ENCODE measurements at places on chromosomes 11 and 22.
A peak's percentile ranks its signal among the peaks of the same experiment; 100 is the strongest.

GRCh38 chr22:32722441-32722840, 79.1 kb upstream of the TIMP3 start:
- no peak for DNase-seq

DNA sequence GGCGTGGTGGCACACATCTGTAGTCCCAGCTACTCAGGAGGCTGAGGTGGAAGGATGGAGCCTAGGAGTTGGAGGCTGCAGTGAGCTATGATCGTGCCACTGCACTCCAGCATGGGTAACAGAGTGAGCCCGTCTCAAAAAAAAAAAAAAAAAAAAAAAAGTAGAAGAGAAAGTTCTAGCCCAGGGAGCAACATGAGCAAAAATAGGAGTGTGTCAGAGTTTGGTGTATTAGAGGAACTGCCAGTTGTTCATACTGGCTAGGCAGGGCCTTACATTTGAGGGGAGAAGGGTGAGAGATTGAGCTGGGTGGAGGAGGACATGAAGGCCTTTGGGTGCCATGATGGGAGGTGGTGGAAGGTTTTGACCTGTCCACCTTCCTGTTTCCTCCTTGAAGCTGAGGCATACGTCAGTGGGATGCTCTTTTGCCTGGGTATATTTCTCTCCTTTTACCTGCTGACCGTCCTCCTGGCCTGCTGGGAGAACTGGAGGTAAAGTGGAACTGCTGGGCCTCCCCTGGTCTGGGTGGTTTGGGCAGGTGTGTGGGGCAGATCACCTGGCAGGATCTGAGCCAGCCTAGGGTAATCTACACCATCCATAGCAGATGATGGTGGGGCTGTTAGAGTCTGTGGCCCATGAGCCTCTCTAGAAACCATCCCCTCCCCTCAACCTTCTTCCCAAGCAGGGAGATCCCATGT, 7.3 kb downstream of the SIDT2 start:
- DNase-seq: no peak

GRCh38 chr11:119262668-119263351, 54.1 kb downstream of the MCAM start:
- no peak for DNase-seq

DNA sequence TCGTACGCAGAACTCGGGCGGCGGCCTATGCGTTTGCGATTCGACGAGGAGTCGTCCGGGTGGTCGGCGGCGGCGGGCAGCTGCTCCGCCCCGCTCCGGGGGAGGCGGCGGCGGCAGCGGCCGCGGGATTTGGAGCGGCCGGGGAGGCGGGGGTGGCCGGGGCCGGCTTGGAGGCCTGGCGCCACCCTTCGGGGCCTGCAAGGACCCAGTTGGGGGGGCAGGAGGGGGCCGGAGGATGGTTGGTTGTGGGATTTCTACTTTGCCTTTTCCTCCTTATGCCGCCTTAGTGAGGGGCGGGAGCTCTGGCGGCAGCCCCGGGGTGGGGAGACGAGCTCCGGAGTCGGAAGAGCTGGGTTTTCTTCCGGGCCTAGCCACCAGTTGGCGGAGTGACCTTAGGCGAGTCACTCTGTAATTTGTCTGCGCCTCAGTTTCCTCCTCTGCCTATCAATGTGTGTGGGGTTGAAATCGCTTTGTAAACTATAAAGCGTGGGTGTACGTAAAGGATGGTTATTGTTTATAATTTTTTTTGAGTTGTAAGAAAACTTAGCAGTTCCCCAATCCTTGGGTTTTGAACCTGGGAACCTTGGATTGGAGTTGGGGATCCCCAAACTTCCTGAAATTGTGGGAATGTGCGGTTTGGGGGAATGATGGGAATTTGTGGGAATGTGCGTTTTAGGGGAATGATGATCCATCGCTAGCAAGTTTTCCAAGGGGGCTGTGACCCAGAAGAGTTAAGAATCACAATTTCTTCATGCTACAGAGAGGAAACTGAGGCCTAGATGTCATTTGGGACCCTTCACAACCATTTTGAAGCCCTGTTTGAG, 679 bp downstream of the TUG1 start:
- peak; percentile 6 for DNase-seq

- peak; percentile 65 for DNase-seq
Measured at GRCh38 chr11:32231909-32232493, 141.1 kb downstream of the RCN1 start.

GRCh38 chr11:73528483-73529203, 69.3 kb downstream of the FAM168A start:
- no peak for DNase-seq

DNA sequence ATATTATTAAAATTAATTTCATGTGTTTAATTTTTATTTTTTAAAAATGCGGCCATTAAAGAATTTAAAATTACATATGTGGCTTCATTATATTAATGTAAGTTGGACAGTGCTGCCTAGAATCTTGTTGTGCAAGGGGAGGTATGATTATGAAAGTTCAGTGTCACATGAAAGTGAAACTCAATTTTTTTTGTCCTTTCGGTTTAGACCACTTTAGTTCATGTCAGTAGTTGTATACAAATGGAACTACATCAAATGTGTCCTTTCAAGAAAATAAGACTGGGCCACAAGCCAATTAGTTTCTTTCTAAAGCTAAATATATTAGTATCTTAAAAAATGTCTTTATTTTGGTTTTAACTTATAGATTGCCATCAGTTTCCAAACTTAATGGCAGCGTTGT, 35.7 kb downstream of the TBCEL start:
- DNase-seq: no peak

GRCh38 chr11:91871791-91872190, 352.8 kb upstream of the FAT3 start:
- DNase-seq: no peak

DNA sequence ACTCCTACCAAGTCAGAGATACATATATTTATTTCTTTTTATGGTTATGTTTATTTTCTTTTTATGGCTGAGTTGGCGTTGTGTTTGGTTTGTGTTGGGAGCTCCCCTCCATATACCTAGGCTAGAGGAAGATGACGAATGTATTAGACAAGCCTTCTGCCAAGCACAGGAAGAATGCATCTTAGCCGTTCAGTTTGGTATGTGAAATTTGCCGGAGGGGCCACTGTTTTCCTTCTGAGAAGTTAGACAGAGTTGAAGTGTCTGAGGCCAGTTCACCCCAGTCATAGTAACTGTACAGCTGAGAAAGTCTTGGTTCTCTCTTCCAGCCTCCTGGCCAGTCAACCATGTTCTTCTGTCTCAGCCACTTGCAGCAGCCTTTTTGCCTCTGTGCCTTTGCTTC, 29.8 kb downstream of the TEAD1 start:
- no peak for DNase-seq

GRCh38 chr22:49328118-49328475, 499.6 kb downstream of the BRD1 start:
- no peak for DNase-seq

DNA sequence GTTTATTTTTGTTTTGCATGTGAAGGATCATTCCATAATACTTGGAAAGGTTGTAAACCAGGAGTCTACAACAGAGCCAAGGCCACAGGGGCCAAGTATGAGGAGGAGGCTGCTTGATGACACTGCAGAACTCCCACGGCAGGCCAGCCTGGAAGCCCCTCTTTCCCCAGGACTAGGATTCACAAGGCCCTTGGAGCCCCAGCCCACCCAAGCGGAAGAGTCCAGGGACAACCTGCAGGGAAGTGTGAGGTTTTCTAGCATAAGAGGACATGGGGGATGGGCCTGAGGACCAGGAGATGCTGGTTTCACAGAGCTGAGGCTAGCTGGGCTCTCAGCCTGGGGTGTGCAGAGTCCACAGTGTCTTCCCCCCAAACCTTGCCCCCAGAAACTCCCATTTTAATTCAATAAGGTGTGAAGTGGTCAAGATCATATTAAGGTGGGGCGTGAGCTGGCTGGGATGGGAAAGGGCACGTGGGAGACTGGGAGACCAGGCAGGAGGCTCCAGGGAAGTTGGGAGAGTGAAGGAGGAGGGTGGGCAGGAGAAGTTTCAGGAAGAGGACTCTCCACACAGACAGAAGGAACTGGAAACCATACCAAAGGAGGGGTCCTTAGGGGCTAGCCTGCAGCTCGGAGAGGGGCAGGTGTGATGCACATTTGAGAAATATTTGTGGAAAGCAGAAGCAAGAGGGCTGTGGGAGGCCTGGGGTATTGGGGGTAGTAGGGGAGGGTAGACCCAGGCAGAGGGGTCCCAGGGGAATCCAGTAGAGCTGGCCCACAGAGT, 12.4 kb downstream of the GNAZ start:
- DNase-seq: no peak

DNA sequence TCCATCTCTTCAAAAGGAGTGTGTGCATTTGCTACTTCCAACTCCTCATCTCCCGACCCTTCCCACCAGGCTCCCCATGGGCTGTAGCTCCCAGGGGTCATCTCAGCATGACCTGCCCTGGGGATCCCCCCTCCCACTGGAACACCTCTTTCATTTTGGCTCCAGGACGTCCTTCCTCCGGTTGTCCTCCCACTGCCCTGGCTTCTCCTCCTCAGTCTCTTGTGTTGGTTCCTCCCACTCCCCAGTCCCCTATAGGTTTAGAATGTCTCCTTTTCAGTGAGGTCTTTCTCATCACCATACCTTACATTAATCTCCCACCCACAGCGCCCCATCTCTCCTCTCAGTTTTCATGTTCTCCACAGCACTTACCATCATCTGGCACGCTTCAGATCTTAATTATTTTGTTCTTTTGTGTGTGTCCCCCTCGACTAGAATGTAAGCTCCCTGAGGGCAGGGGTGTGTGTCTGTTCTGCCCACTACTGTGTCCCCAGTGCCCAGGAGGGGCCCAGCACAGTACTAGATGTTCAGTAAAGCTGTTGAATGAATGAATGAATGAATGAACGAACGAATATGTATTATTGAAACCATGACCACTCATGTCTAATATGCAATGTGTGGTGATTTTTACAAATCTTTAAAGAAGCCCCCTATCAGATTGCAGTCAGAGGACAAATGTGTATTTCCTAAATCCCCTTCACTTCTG, 2.0 kb upstream of the TMA7B start:
- no peak for DNase-seq

GRCh38 chr11:66281776-66282467, 3.9 kb downstream of the CNIH2 start:
- no peak for DNase-seq

DNA sequence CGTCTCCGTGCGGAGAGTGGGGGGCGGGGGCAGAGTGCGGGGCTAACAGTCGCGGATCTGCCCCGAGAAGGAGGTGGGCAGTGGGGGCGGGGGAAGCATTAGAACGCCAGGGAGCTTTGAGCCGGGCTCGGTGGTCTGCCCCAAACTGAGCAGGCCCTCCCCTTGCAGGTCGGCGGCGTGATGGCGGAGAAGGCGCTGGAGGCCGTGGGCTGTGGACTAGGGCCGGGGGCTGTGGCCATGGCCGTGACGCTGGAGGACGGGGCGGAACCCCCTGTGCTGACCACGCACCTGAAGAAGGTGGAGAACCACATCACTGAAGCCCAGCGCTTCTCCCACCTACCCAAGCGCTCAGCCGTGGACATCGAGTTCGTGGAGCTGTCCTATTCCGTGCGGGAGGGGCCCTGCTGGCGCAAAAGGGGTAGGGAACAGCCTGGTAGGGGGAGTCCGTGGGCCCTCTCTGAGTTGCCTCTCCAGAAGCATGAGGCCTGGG, 979 bp downstream of the ABCG4 start:
- no peak for DNase-seq

- DNase-seq: no peak
Measured at GRCh38 chr22:37098976-37099591, 10.4 kb downstream of the TMPRSS6 start.

- no peak for DNase-seq
Measured at GRCh38 chr22:36073476-36073875, 44.9 kb upstream of the RBFOX2 start.

- DNase-seq: peak; percentile 12
Measured at GRCh38 chr11:64743591-64744543, at the start of gene RASGRP2. RASGRP2 (minus strand) TSS chr11:64744142; CDS start chr11:64742866, 1,276 bp downstream.

GRCh38 chr11:65553301-65554001, 4.7 kb downstream of the LTBP3 start:
- DNase-seq: no peak

DNA sequence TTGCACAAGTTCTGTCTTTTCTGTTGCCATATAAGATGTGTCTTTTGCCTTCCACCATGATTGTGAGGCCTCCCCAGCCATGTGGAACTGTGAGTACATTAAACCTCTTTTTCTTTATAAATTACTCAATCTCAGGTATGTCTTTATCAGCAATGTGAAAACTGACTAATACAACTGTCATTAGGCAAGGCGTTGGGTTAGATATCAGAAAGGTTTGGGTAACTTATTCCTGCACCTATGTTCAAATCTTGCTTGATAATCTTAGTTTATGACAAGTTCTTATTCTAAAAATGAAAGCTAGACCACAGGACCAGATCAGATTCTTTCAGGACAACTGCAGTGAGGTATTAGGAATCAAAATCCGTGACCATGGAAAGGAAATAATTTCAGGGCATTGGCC, 160.6 kb upstream of the BDNF start:
- DNase-seq: no peak

DNA sequence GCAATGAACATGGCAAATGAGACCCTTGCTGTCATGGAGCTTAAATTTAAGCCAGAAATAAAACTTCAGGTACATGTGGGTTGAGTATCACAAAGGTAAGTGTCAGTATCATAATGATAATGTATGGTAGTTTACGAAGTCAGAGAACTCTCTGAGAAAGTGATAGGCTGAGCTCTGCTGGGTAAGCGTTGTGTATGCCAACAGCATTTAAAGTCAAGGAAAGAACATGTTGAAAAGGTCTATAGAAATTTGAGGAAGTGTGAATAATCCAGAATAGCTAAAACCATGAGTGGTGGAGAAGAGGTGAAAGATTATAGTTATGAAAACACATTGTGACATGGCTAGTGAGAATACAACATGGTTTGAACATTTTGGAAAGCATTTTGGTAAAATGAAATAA, 17.4 kb upstream of the CTSC start:
- no peak for DNase-seq

- DNase-seq: no peak
Measured at GRCh38 chr11:111623527-111624030, 21.3 kb downstream of the SIK2 start.

DNA sequence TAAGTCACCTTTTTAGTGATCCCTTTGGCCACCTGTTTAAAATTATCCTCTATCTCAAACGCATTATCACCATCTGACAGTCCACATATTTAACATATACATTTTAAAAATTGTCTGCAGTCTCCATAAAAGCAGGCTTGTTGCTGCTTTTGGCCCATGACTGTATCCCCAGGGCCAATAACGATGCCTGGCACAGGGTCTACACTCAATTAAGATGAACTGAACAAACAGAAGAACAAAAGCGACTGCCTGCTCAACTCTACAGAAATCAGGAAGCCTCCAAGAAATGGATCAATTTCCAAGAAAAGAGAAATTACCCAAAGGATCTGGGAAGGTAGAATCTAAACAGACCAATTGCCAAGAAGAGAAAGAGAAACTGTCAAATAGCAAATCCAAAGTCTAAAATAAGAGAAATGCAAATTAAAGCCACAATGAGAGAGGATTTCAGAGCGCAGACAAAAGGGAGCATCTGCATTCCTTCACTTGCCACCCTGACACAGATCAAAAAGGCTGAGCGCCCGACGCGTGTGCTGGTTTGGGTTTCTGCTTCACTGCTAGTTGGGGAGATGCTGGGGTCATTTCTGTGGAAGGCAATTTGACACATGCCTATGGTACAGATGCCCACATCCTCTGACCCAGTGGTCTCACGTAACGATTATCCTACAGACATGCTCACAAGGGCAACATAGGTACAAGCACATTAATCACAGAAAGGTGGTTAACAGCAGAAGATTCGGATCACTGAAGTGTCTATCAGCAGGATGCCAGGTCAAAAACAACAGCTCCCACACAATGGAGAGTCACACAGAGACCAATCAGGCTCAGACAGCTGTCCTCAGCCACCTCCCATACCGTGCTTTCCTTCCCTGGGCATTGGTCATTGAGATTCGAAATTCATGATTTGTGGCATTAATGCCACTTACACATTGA, 55.9 kb downstream of the SHISAL1 start:
- no peak for DNase-seq

- no peak for DNase-seq
Measured at GRCh38 chr11:8967184-8967583, 2.9 kb upstream of the TMEM9B start.

Measured in NCI-H1694 treated with DMSO at 0.1 percent for 48 hours (cell line).